ENCODE measurements at places on chromosomes 5 and 9.

- DNase-seq, result no peak
These were observed 10.5 kb downstream of the PSD2 start for GRCh38 chr5:139806111-139806510.

- DNase-seq, result no peak
These were observed 21.9 kb downstream of the CSF2 start for GRCh38 chr5:132095424-132095972.

DNA sequence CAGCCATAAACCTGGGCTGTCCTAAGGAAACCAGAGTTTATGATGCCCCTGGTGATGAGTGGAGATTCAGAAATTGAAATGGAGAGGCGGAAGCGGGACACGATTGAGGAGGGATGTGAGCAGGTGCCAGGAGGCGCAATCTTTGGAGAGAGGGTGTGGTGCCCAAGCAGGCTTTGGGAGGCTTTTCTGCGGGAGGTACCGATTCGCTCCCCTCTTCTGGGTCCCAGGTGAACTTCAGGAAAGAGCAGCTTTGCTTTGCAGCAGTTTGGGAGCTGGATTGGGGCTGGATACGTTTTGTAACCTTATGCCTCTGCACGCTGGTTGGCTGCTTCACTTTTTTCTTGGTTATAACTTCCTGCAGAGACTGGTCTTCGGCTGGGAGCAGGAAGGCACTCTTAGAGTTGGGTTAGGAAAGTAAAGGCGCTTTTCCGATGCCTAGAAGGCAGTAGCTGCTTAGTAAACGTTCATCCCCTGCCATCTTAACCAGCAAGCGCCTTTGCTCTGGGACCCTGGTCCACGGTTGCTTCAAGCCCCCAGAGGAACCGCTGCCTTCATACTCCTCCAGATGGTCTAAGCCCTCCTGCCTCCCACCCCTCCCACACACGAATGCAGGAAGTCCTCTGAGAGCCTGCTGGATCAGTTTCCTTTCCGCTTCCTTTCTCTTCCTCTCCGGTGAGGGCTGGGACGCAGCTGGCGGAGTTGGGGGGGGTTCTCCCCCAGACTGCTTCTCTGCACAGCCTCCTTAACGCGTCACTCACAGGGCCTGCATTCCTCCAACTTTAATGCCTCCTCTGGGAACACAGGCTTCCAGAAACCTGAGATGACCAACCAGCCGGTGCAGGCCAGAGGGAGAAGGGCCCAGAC is 15.2 kb upstream of the NEK6 start:
- peak; percentile 40 for DNase-seq

DNA sequence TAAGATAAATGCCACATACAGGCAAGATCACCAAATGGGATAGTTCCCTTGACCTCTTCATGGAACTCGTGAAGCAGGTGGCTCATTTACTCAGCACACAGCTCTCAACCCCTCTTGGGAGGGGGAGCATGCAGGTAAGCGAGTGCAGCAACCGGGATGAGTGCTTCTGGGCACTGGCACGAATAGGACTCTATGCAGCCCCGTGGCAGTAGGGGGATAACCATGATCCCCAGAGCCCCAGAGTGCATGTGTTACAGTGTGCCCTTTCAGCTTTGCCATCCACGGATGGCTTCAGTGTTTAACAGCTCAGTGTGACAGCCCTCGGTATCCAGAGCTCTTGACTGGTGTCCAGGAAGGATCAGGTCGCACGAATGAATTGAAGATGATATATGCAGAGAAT is 1187.1 kb downstream of the CDH9 start:
- no peak for DNase-seq

DNA sequence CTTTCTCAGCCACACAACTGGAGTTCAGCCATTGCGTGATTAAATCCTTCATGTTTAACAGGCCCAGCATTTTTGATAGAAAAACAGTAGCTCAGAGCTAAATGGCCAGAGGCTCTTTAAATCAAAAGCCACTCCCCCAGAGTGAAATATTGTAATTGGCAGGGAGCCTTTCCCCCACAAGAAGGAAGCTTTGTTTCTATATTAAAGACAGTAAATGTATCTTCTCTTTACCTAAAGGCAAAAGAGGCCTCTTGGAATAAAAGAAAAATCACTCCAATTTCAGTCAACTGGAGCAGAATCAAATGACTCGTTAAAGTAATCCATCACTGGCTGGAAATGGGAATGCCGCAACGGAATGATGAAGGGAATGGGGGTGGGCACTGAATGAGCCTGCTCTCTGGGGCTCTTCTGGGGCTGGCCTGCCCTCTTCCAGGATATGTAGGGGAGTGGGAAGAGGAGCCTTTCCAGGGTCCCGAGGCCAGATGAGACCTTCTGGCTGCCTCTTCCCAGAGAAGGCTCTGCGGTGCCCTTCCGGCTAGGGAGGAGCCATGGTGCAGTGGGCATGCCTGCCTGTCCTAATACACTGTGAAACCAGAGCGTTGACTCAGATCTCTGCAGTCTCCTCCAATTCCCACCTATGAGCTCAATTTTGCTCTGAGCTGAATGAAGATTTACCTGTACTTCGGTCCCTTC is 45.2 kb downstream of the ANKDD1B start:
- DNase-seq, result no peak

GRCh38 chr9:112042244-112042638 is 132.9 kb downstream of the SUSD1 start:
- no peak for DNase-seq

DNA sequence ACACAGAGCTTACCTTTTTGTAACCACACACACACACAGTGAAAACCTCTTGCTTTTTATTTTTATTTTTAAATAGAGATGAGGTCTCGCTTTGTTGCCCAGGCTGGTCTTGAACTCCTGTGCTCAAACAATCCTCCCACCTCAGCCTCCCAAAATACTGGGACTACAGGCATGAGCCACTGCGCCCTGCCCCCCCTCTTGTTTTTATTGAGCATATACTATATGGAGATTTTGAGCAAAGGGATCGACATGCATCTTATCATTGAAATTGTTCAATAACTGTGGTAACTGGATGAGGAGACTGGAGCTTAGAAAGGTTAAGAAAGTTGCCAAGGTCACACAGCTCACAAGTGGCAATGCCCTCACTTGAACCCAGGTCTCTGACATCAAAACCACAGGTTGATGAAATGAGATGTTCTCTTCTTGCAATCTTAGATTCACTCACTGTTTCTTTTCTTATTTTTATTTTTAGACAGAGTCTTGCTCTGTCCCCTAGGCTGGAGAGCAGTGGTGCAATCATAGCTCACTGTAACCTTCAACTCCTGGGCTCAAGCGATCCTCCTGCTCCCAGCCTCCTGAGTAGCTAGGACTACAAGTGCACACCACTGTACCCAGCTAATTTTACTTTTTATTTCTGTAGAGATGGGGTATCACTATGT is 26.8 kb upstream of the STXBP1 start:
- no peak for DNase-seq

DNA sequence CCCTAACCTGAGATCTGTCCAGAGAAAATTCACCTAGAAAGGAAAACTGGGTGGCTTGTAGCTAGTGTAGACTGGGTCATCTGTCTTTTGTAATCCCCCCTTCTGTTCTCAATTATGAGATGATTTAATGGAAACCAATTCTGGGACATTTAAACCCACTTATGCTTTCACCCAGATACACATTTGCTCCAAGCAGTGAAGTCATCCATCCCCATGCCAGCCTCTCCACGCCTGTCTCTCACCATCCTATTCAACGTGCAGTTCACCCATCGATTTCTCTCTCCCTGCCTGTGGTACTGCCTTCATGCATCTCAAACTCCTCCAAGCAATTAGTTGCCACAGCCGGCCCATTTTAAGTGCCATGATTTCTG is 1.8 kb downstream of the PHF19 start:
- no peak for DNase-seq

DNA sequence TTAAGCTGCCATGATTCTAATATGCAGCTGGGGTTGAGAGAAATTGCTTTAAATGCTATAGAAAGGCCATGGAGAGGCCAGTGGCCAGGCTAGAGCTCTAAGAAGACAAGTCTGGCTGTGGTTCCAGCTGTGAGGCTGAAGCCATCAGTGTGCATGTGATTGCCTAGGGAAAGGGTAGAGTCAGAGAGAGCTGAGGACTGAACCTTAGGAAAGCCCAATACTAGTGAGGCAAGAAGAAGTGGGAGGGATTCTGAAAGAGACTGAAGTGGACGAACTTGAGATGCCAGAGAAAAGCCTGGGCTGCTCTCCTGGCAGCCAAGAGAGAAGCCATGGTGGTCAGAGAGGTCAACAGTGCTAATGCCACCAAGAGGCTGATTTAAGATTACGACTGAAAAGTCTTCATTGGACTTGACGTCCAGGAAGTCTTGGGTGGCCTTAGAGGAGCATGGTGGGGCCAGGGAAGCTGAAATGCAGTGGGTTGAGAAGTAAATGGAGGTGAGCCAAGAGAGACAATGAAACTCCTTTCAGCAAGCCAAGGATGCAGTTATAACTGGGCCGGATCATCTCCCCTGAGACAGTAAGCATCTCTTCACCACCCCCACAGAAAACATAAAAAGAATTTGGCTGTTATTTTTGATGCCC is 133.2 kb downstream of the TMEM174 start:
- DNase-seq, result no peak

DNA sequence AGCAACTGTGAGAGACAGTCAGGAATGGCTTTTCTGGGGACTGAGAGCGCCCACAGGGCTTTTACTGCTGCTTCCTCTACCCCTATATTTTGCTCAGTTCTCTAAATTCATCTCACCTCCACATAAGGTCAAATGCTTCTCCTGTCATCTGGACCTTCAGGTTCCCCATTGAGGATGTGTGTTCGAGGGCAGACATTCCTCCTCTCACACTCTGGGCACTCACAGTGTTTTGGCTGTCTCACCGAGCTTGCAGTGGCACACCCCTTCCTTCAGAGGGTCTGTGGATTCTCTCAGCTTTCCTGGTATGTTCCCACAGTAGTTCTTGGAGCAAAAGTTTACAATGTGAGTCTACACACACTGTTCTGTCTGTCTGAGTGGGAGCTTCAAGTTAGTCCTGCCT is 127.8 kb upstream of the GLRA1 start:
- no peak for DNase-seq

DNA sequence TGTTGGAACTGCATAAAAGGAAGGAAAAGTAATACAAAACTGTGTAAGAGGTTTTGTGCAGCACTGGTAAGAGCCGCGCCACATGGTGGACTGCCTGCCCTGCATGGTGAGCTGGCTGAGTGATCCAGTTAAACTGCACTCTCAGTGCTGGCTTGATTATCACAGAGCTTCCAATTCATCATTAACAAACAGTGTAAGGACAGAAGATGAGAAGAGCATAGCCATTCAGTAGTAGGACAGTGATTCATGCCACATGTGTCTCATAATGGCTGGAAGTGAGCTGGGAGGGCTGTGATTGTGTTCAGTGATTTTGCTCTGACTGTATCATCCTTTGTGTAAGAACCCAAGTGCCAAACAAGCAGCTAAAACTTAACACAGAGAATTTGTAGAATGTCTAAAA is 14.1 kb downstream of the ASPN start:
- no peak for DNase-seq

DNA sequence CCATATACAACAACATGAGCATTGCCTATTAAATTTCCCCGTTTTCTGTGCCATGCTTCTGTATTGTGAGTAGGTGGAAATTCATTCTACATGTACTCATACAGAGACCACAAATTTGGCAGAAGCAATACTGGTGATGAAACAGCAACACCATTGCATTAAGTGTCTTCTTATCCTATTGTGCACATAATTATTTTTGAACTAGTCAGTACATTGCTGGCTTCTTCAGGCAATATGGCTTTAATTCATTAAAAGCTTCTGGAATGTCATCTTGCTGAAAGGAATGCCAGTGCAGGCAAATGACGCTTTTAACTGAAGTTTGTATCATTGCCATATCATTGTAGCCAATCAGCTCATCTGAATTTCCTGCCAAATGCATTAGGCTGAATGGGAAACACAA is 82.6 kb downstream of the KIAA1958 start:
- DNase-seq, result no peak

GRCh38 chr5:132223861-132224260 is 3.8 kb downstream of the P4HA2 start:
- no peak for DNase-seq

DNA sequence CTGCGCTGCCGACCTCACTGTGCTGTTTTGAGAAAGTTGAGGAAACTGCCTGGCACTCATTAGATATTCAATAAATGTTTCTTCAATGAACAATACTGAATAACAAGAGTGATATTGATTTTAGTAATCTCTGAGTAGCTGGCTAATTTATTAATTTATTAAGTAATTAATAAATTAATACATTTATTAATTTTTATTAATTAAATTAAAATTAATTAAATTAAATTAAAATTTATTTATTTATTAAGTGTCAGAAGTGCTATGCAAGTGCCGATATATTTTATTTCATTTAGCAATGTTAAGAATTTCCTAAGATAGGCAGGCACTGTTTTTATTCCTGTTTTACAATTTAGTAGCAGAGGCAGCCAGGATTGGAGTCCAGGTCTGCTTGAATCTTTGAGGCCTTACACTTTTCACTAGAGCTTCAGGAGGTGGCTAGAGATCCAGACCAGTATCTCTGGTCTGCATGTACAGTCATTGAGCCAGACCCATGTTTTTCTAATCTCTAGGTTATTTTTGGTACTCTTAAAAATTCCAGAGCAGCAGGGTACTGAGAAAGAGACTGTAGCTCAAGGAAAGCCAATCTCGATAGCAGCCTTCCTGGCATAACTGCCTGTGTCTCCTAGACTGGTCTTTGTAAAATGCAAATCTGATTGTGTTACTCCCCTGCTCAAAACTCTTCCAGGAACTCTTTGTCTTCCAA is 109.2 kb downstream of the ARHGEF28 start:
- DNase-seq, result no peak

- DNase-seq, result no peak
These were observed 955 bp upstream of the GALNT12 start for GRCh38 chr9:98806394-98807035.

DNA sequence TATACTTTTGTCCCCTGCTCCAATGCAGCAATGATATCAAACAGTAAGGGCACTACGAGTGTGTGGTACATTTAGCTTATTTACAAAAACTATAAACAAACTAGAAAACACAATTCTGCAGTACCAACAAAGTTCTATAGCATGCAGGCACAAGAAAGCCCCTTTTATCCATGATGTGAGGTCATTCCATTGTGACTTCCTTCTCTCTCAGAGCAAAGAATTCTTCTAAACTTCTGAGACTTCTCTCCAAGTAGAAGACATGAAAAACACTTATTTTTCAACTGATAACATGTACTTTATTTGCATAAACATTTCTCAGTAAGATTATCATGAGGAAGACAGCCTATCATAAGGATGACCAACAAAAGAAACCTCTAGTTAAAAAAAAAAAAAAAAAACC is 569.8 kb downstream of the TLE1 start:
- no peak for DNase-seq

- no peak for DNase-seq
These were observed 409.1 kb downstream of the TAF11L14 start for GRCh38 chr5:18043344-18043743.

- no peak for DNase-seq
These were observed 42.7 kb downstream of the C5orf22 start for GRCh38 chr5:31574772-31575171.

- peak; percentile 44 for DNase-seq
These were observed 19.2 kb upstream of the PITX1 start for GRCh38 chr5:135053278-135053677.

- DNase-seq, result no peak
These were observed 5.3 kb downstream of the PRELID2 start for GRCh38 chr5:145829708-145830361.
